Common myeloid progenitor, CD34-positive (primary cell): ENCODE measurements at places on chromosomes 2 and 18.
A peak's percentile ranks its signal among the peaks of the same experiment; 100 is the strongest.

GRCh38 chr2:213199871-213200270 lies 48.5 kb upstream of the IKZF2 start:
- no peaks in the 10 kb centered on the region for H3K36me3 ChIP-seq

GRCh38 chr2:217656316-217656715 lies 346.5 kb downstream of the TNS1 start:
- no peaks in the 10 kb centered on the region for H3K4me1 ChIP-seq
- no peak for DNase-seq
- H3K27me3 ChIP-seq: no peaks in the 10 kb centered on the region
- H3K27ac ChIP-seq: no peak overlapping the region
- H3K36me3 ChIP-seq: no peaks in the 10 kb centered on the region

GRCh38 chr2:239671471-239671870 lies 270.7 kb upstream of the HDAC4 start:
- no peak overlapping the region for H3K4me3 ChIP-seq
- no peaks in the 10 kb centered on the region for H3K36me3 ChIP-seq
- DNase-seq: no peak
- H3K27me3 ChIP-seq: no peaks in the 10 kb centered on the region
- no peak overlapping the region for H3K27ac ChIP-seq
- H3K4me1 ChIP-seq: no peaks in the 10 kb centered on the region

GRCh38 chr2:195590861-195591205 lies 66.2 kb upstream of the SLC39A10 start:
- no peak overlapping the region for H3K27ac ChIP-seq
- no peak for DNase-seq
- H3K4me1 ChIP-seq: no peaks in the 10 kb centered on the region
- no peaks in the 10 kb centered on the region for H3K27me3 ChIP-seq
- H3K4me3 ChIP-seq: no peak overlapping the region

- H3K4me3 ChIP-seq: no peak overlapping the region
- no peaks in the 10 kb centered on the region for H3K27me3 ChIP-seq
- DNase-seq: peak; percentile 21
Measured at GRCh38 chr18:45342166-45342565, 273.1 kb upstream of the SLC14A2 start.

DNA sequence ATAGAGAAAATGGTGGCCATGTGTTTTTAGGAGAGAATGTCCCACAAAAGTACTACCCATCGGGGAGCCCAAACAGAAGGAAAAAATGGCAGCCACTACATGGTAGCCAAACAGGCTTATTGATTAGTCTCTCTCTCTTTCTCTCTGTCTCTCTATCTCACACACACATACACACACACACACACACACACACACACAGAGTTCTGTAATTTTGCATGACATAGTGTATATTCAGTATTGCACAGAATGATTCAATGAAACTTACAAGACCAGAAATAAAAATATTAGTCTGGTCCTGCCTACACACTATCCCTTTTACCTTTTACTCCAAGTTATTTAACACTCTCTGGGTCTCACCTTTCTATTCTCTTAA lies 124.8 kb upstream of the SLC39A10 start:
- no peaks in the 10 kb centered on the region for H3K27me3 ChIP-seq
- H3K36me3 ChIP-seq: no peaks in the 10 kb centered on the region
- H3K4me3 ChIP-seq: peak overlapping the region; percentile 44
- peaks cover 45% of the 10 kb centered on the region for H3K4me1 ChIP-seq
- H3K27ac ChIP-seq: peak overlapping the region; percentile 45

GRCh38 chr18:67794521-67794920 lies 278.0 kb upstream of the DSEL start:
- H3K4me3 ChIP-seq: no peak overlapping the region
- H3K36me3 ChIP-seq: no peaks in the 10 kb centered on the region
- DNase-seq: no peak
- no peaks in the 10 kb centered on the region for H3K27me3 ChIP-seq

- DNase-seq: no peak
- no peaks in the 10 kb centered on the region for H3K36me3 ChIP-seq
- no peak overlapping the region for H3K4me3 ChIP-seq
- H3K27me3 ChIP-seq: no peaks in the 10 kb centered on the region
Measured at GRCh38 chr2:62264186-62264585, 68.3 kb downstream of the B3GNT2 start.

GRCh38 chr2:128581849-128582244 lies 263.2 kb upstream of the HS6ST1 start:
- DNase-seq: no peak
- H3K27me3 ChIP-seq: no peaks in the 10 kb centered on the region
- peaks cover 9% of the 10 kb centered on the region for H3K4me1 ChIP-seq
- H3K36me3 ChIP-seq: no peaks in the 10 kb centered on the region

GRCh38 chr2:150624001-150624401 lies 136.5 kb upstream of the RND3 start:
- peak; percentile 96 for DNase-seq
- H3K36me3 ChIP-seq: no peaks in the 10 kb centered on the region
- no peak overlapping the region for H3K4me3 ChIP-seq
- H3K27ac ChIP-seq: no peak overlapping the region
- H3K27me3 ChIP-seq: no peaks in the 10 kb centered on the region
- H3K4me1 ChIP-seq: peaks cover 6% of the 10 kb centered on the region

- no peak overlapping the region for H3K4me3 ChIP-seq
- no peaks in the 10 kb centered on the region for H3K27me3 ChIP-seq
- DNase-seq: no peak
- H3K27ac ChIP-seq: no peak overlapping the region
Measured at GRCh38 chr2:145431181-145431951, 911.4 kb upstream of the ZEB2 start.

DNA sequence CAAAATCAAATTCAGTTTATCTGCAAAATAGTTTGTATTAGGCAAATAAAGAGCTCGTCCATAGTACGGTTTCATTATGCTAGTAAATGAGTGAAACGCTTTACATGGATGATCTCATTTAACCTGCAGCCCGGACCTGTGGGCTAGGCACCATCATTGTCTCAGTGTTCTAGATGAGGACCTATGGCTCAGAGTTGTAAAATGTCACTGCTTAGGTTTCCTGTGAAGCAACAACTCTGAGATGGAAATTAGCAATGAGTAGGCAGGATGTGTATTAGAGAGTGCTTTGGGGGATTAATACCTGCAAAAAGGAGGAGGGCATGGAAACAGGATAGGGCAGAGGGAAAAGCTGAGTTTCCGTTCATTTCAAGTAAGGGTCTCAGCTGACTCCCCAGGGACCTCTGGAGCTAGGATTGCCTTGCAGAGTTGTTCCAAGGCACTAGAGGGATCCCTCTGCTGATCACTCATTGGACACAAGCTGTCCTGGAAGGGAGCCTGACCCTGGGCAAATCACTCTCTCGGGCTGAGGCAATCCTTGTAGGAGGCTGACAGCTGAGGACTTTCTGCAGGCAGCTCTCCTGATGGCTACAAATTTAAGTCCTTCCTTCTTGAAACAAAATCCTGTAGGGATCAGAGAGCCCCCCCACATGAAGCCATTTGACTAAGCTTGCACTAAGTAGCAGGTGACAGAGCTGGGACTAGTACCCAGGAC lies 58.8 kb upstream of the SIX2 start:
- no peak overlapping the region for H3K4me3 ChIP-seq
- no peaks in the 10 kb centered on the region for H3K36me3 ChIP-seq
- H3K4me1 ChIP-seq: no peaks in the 10 kb centered on the region

DNA sequence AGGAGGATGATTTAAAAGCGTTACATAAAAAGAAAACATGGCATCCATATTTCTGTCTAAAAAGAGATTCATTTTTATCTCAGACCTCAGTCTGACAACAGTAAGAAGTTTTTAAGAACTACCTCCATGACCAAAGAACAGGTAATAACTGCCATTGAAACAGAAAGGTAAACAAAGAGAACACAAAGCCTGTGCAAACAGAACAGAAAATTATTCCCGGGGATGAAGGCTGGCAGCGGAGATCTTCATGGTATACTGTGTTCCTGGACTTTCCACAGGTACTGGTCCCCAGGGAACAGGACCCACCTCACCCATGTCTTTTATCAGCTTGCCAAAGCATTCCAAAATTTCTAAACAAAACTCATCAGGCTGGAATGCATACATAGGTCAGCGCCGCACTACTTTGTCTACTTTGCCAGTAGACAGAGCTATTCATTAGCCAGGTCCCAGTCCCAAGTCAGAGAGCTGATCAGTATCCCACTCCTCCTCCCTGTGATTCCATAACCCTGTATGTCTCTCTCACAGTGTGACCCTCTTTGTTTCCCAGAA lies 277.3 kb downstream of the MBD2 start:
- no peaks in the 10 kb centered on the region for H3K27me3 ChIP-seq
- no peak overlapping the region for H3K27ac ChIP-seq
- no peaks in the 10 kb centered on the region for H3K36me3 ChIP-seq
- no peak overlapping the region for H3K4me3 ChIP-seq
- no peaks in the 10 kb centered on the region for H3K4me1 ChIP-seq

DNA sequence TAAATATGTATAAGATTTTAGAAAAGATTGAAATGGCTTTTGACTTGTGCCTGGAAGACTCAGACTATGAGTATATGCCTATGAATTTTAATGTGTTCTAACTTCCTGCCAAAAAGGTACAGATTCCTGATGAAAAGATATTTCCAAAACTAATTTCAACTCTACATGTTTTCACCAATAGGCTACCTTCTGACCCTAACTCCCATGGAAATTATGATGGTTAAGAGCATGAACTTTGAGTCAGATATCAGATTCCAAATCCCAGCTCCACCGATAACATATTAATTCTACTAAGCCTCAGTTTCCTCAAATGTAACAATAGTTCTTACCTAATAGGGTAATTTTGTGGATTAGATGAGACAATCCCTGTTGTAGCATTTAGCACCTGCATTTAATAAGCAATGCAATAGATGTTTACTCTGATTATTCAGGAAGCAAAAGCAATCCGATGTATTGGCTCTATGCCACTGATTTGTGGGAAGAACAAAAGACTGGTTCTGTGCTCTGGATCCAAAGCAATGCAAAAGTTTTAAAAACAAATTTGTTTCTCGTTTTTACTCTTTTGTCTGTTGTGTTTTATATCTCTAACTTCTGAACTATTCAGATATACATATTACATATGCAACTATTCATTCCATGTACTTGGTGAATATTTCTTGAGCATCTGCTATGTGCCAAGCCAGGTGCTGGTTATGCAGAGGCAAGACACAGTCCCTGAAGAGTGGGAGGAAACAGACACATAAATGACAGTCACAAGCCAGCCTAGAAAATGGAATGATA lies 115.4 kb downstream of the GATA6 start:
- H3K4me3 ChIP-seq: no peak overlapping the region
- no peak overlapping the region for H3K27ac ChIP-seq
- no peak for DNase-seq
- H3K36me3 ChIP-seq: no peaks in the 10 kb centered on the region
- H3K27me3 ChIP-seq: peaks cover 4% of the 10 kb centered on the region
- H3K4me1 ChIP-seq: no peaks in the 10 kb centered on the region

- H3K4me3 ChIP-seq: no peak overlapping the region
- H3K36me3 ChIP-seq: no peaks in the 10 kb centered on the region
- no peak overlapping the region for H3K27ac ChIP-seq
Measured at GRCh38 chr2:191508738-191509137, 169.2 kb upstream of the NABP1 start.

- H3K27me3 ChIP-seq: no peaks in the 10 kb centered on the region
- no peak overlapping the region for H3K4me3 ChIP-seq
- DNase-seq: no peak
- H3K36me3 ChIP-seq: no peaks in the 10 kb centered on the region
- no peak overlapping the region for H3K27ac ChIP-seq
Measured at GRCh38 chr18:49017813-49018553, 67.2 kb upstream of the SMAD7 start.

DNA sequence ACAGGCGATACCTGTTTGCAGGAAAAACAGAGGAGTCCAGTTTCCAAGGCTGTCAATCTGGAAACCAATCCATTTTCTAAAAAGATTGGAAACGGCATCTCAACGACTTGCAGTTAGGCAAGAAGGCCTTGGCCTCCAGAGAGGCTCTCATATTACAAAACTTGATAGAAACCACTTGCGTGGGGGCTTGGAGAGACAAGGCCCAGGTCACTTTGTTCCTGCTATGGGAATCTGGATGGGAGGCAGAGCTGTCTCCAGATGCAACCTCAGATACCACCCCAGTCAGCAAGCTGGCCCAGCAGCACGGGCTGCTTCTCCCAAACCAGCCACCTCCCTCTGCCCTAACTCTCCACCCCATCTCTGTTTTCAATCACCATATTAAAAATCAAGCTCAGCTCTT lies 298.8 kb downstream of the TNS1 start:
- H3K4me3 ChIP-seq: no peak overlapping the region
- peaks cover 1% of the 10 kb centered on the region for H3K27me3 ChIP-seq
- H3K4me1 ChIP-seq: no peaks in the 10 kb centered on the region
- no peaks in the 10 kb centered on the region for H3K36me3 ChIP-seq
- no peak for DNase-seq

DNA sequence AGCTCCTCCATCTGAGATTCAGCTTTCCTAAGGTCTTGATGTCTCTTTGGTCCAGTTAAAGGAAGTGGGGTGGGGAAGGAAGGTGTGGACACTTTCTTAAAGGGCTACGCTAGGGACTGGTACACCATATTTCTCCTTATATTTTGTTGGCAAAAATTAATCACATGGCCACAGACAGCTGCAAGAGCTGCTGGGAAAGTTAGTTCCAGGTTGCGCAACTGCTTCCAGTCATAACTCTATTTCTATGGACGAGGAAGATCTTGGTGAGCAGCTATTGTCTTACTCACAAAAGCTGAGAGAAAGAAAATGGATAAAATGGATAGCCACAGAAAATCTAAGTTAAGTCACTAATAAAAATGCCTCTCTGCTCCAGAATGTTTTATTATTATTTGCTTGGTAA lies 60.7 kb upstream of the PPM1B start:
- H3K27ac ChIP-seq: no peak overlapping the region
- no peaks in the 10 kb centered on the region for H3K36me3 ChIP-seq
- peaks cover 9% of the 10 kb centered on the region for H3K4me1 ChIP-seq
- no peak overlapping the region for H3K4me3 ChIP-seq

- H3K36me3 ChIP-seq: no peaks in the 10 kb centered on the region
- DNase-seq: no peak
- no peaks in the 10 kb centered on the region for H3K27me3 ChIP-seq
- no peak overlapping the region for H3K27ac ChIP-seq
- peaks cover 11% of the 10 kb centered on the region for H3K4me1 ChIP-seq
Measured at GRCh38 chr2:455913-456312, 168.0 kb upstream of the ALKAL2 start.

- DNase-seq: peak; percentile 87
- H3K4me3 ChIP-seq: peak overlapping the region; percentile 33
- no peaks in the 10 kb centered on the region for H3K36me3 ChIP-seq
Measured at GRCh38 chr2:46461709-46462171, 17.6 kb upstream of the TMEM247 start.

DNA sequence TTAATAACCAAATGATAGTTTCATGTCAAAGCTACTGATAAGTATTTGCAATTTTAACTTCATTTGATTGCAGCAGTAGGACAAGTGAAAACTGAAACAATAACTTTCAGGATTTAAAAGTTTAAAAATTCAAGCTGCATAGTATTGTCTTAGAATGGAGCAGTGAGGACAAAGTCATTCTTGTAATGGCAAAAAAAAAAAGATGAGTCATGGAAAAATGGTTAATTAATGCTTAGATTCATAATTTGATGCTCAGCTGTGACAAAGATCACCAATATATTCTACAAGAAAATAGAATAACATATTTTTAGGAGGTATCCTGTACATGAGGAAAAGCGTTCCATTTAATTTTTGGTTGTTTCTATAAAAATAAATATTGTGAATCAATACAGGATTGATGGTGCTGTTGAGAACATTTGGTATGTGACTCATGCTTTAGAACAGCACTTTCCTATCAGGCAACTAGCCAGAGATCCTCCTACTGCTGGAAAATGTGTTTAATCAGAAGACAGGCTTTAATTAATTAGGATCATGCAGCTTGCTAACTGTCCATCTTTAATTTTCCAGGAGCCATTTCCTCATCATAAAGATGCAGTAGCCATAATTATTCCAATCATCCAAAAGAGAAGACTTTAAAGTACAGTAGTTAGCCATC lies 239.0 kb upstream of the MMADHC start:
- no peak overlapping the region for H3K27ac ChIP-seq
- no peak for DNase-seq
- no peaks in the 10 kb centered on the region for H3K27me3 ChIP-seq
- no peaks in the 10 kb centered on the region for H3K36me3 ChIP-seq
- no peaks in the 10 kb centered on the region for H3K4me1 ChIP-seq
